Smooth muscle cell of trachea (primary cell): ENCODE measurements at places on chromosomes 6 and 20. TPM values are rescaled to one million over a fixed set of nuclear protein-coding genes. Genes with fewer than 3 reads are reported as not detected.

CST2 gene
- not detected in 2 replicates for total RNA-seq

ECT2L gene
- 0.50 TPM in 1 of 2 replicates, not detected in the other for total RNA-seq

FAM83C gene
- total RNA-seq: not detected in 2 replicates

TAB2 gene
- 18.4 and 28.4 TPM in 2 replicates for total RNA-seq

CFB gene
- total RNA-seq: 24.1 and 45.0 TPM in 2 replicates

TTBK1 gene
- total RNA-seq: under 0.01 TPM in 1 of 2 replicates, not detected in the other

RHAG gene
- not detected in 2 replicates for total RNA-seq

FOXA2 gene
- total RNA-seq: not detected in 2 replicates

BMP7 gene
- total RNA-seq: not detected in 2 replicates

OGFR gene
- total RNA-seq: 31.4 and 59.0 TPM in 2 replicates

AGER gene
- 0.44 and 0.50 TPM in 2 replicates for total RNA-seq

METTL24 gene
- total RNA-seq: 0.33 and 0.44 TPM in 2 replicates

FUT9 gene
- not detected in 2 replicates for total RNA-seq

ID4 gene
- 3.6 and 3.8 TPM in 2 replicates for total RNA-seq
